ENCODE measurements at places on chromosomes 3 and 15.

GRCh38 chr15:58856086-58856485 is 77.4 kb downstream of the SLTM start:
- no peak for DNase-seq

- no peak for DNase-seq
Observed at GRCh38 chr15:101239724-101240136, 12.1 kb downstream of the CHSY1 start.

GRCh38 chr3:58383904-58384303 is 49.7 kb downstream of the PDHB start:
- no peak for DNase-seq

DNA sequence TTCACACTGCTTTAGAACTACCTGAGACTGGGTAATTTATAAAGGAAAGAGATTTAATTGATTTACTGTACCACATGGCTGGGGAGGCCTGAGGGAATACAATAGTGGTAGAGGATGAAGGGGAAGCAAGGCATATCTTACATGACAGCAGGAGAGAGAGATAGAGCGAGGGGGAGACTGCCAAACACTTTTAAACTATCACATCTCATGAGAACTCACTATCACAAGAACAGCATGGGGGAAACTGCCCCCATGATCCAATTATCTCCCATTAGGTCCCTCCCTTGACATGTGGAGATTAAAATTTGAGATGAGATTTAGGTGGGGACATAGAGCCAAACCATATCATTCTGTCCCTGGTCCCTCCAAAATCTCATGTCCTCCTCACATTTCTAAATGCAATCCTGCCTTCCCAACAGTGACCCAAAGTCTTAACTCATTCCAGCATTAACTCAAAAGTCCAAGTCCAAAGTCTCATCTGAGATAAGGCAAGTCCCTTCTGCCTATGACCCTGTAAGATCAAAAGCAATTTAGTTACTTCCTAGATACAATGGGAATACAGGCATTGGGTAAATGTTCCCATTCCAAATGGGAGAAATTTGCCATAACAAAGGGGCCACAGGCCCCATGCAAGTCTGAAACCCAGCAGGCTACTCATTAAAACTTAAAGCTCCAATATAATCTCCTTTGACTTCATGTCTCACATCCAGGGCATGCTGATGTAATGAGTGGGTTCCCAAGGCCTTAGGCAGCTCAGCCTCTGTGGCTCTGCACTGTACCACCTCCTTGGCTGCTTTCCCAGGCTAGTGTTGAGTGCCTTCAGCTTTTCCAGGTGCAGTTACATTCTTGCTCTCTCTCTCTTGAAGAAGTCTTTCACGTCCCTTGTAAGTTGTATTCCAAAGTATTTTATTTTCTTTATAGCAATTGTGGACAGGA is 481.7 kb upstream of the TGFBR2 start:
- no peak for DNase-seq

DNA sequence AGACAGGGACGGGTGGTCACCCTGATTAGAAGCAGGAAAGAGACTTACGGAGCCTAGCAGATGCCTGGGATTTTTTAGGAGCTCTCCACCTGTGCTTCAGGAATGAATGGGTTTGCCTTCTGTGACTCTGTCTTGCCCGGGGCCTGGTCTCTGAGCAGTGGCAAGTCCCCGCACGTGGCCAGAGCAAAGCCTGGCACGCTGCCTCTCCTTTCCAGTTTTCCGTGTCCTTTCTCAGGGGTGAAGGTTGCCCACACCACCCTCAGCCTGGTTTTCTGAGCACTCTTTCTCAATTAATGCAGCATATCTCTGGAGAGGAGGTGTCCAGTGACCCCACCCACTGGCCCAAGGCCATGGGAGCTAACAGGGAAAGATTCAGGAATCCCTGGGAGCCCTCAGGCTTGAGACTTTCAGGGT is 14.5 kb upstream of the CHST14 start:
- no peak for DNase-seq

GRCh38 chr3:72892081-72892775 is 4.4 kb downstream of the GXYLT2 start:
- DNase-seq: no peak

- DNase-seq: no peak
Observed at GRCh38 chr3:153142961-153143360, 19.1 kb upstream of the RAP2B start.

- DNase-seq: no peak
Observed at GRCh38 chr15:24919446-24919845, 35.3 kb upstream of the SNRPN start.

DNA sequence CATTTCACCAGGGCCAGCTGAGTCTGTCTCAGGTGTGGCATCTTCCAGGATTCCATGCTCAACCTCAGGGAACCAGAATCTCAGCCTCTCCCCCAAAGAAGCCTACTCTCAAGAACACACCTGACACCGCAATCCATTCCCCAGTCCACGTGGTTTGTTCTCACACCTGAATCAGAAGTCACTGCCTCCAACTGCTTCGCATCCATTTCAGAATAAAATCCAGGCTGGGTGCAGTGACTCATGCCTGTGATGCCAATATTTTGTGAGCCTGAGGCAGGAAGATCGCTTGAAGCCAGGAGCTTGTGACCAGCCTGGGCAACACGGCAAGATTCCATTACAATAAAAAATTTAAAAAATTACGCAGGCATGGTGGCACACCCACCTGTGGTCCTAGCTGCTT is 212.2 kb downstream of the FOXP1 start:
- no peak for DNase-seq

GRCh38 chr3:140341817-140342403 is 336.0 kb upstream of the TRIM42 start:
- DNase-seq: no peak

- no peak for DNase-seq
Observed at GRCh38 chr15:92161039-92161670, 232.5 kb upstream of the ST8SIA2 start.

DNA sequence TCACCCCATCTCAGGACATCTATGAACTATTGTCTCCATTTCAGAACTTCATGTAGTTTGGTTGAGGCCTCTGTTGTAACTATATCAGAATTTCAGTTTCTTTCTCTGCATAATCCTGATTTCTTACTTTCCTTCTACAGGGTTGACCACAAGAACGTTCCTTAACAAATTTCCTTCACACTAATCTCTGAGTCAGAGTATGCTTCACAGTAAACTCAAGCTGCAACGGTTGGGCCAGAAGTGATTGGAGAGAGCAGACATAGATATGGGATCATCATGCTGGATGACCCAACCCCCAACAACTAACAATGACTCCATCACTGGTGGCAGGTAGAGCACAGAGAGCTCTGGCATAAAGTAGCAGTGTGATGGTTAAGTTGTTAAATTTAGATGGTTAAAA is 128.8 kb upstream of the OSTN start:
- DNase-seq: no peak

GRCh38 chr15:39692356-39693327 is 90.0 kb downstream of the FSIP1 start:
- DNase-seq: no peak

DNA sequence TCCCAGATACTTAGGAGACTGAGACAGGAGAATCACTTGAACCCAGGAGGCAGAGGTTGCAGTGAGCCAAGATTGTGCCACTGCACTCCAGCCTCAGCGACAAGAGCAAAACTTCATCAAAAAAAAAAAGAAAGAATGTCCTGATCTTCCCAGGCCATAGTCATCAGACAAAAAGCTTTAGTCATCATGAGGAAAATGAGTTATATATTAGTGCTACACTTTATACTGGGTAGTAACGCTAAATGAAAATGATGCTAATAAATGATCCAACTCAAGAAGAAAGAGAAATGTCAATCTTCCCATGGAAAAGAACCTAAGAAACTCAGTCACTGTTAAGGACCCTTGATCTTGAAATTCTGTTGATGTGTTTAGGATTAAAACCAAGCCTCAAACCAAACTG is 26.3 kb upstream of the TRIM59 start:
- DNase-seq: no peak

- DNase-seq: no peak
Observed at GRCh38 chr3:29937185-29937584, 656.3 kb downstream of the RBMS3 start.

DNA sequence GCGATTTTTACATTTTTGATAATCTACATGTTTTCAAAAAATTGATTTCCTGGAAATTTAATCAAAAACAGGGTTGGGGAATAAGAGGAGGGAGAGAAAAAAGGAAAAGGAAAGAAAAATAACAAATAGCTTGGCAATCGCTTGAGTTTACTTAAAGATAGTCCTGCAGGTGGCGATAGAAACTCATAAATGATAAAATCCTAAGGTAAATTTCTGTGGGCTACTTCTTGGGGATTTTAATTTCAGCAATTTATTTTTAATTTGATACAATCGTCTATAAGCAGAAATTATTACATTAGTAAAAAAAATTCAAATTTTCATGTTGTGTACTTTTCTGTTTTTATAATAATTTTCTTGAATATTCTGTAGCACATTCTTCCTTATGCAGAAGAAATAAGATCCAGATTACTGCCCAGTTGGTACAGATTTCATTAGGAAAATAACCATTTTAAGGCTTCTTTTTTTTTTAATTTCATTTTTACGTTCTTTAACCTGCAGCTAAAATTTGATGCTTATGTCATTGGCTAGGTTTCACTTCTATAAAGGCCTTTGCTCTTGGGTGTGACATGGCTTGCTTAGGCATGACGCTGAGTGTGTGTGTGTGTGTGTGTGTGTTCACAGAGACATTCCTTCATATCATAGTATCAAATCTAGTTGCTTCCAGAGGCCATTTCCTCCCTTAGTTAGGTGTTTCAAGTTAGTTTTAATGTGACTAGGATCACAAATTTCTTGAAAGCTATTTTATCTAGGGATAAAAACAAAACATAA is 181.8 kb downstream of the MCTP2 start:
- no peak for DNase-seq

- DNase-seq: no peak
Observed at GRCh38 chr3:190182418-190183043, 61.8 kb upstream of the P3H2 start.

DNA sequence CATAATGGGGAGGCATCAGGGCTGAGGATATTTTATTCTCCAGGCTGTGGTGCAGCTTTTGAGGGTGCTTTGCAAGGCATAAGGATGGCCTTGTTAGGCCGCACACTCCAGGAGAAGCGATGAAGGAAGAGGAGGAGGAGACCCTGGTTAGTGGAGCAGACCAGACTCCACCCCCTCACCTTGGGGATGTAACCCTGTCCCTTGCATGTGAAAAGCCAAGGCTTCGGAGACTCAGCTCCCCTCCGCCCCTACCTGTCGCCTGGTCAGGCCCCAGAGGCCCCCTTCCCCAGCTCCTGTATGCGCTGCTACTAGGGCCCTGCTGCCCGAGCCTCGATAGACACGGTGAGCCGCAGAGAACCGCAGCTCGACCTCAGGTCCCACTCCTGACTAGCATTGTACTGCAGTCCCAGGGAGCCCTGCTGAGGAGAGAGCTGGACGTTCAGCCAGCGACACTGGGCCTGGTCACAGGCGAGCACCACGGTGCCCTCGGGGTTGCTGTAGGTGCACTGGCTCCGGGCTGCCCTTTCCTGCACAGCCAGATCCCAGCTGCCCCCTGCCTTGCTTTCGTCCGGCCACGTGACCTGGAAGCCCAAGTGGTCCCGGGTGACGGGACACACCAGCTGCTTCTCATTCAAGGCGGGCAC is 10.2 kb downstream of the CPN2 start:
- DNase-seq: no peak

- no peak for DNase-seq
Observed at GRCh38 chr3:121748680-121749275, 763 bp downstream of the GOLGB1 start.

- no peak for DNase-seq
Observed at GRCh38 chr3:32568953-32569352, 1.7 kb downstream of the DYNC1LI1 start.

DNA sequence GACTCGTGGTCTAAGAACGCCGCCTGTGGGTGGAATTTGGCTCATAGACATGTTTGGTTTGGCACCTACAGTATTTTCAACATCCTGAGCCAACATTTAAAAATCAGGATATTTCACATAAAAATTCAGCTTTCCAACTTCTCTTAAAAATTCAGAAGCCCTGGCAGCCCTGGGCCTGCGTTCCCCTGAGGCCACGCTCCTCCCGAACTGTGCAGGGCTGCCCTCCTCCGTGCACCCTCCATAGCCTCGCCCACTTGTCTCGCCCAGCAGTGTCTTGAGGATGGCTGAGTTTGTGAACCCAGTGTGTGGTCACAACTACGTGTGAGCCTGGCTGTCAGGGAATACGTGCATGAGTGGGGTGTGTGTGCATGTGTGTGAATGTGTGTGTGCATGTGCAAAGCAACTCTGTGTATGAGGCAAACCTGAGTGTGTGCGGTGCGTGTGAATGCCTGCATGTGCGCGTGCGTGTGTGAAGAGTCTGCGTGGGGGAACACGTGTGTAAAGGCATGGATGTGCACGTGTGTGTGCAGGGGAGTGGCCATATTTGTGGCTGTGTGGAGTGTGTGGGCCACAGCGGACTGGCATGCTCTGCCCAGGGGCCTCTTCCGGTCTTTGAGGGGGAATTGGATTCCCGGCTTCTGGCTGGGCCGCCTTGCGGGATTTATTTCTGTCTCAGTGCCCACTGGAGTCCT is 30.9 kb downstream of the PTH1R start:
- no peak for DNase-seq

DNA sequence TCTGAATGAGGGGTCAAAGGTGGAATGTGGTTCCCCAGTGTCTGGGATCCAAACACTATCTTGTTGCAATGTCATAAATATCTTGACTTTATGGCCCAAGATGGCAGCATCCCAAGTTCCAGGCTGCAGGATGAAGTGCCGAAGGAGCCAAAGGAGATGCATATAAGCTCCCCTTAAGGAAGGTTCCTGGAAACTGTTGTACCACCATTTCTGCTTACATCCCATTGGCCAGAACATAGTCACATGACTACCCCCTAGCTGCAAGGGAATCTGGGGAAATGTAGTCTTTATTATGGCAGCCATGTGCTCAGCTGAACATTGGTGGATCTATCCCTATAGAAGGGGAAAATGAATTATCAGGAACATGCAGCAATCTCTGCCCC is 54.3 kb downstream of the BDH1 start:
- no peak for DNase-seq

DNA sequence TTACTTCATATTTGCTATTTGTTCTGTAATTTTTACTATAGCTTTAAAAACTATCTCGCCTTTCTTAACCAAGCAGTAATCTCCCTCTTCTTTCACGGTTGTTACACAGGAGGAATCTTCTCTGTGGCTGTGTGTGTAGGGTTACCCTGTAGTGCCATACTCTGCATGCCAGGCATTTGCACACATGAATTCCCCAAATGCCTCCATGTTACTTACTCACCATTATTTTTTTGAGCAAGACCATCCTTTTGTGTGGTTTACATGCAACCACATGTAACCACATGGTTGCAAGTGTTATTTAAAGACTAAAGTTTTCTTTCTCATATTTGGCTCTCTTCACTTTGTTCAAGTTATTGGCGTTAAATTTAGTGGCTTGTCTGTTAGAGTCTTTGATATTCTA is 45.5 kb downstream of the HPS3 start:
- DNase-seq: no peak
